ENCODE measurements at places on chromosomes 6 and 20.

GRCh38 chr6:77178821-77179220 lies 284.5 kb downstream of the HTR1B start:
- DNase-seq, result no peak

GRCh38 chr20:58755766-58756449 lies 63.3 kb downstream of the NPEPL1 start:
- no peak for DNase-seq

DNA sequence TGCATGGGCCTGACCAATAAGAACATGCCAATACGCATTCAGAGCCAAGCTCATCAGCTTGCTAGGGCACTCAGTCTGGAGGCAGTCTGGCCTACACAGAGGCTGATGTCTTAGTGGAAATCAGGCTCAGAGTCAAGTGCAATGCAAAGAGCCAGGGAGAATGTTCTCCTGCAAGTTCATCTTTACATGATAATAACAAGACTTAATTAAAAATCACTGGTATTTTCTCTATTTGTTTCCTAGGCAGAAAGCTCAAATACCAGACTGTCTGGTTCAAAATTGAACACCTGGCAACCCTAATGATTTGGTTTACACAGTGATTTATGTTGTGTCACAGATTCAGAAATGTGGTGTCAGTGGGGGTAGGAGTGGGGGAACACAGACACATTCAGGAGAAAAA lies 689.3 kb upstream of the FLRT3 start:
- DNase-seq, result no peak

DNA sequence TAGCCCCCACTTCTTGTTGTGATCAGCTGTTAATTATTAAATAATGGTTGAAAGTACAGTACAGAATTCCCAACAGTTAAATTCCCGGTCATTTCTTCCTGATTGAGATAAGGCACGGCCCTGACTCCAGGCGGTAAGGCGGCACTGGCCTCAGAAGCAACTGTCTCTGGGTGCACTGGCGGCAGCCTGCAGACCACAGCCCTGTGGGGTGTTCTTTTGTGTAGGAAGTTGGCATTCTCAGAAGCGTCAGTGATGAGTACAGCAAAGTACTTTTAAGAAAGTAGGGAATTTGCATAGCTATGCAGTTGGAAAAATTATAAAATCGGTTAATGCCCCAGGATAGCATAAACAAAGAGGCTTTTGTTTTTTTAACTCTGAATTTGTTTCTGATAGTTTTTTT lies 50.5 kb downstream of the SAMD5 start:
- no peak for DNase-seq

DNA sequence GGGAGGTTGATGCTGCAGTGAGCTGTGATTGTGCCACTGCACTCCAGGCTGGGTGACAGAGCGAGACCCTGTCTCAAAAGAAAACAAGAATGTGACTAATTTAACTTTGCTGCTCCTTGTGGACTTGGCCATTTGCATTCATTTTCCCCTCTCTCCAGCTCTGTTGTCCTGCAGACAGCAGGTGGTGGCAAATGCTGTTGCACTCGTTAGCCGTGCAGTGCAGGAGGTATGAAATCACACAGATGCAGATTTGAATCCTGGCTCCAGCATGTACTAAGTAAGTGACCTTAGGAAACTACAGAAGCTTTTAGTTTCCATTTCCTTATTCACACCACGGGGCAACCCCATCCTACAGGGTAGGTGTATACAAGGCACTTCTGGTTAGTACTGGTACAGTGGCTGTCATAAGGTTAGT lies 9.6 kb upstream of the BEND3 start:
- no peak for DNase-seq

GRCh38 chr20:14134004-14134403 lies 138.7 kb downstream of the MACROD2 start:
- DNase-seq, result no peak

- no peak for DNase-seq
Observed at GRCh38 chr20:7841291-7841970, 98.8 kb downstream of the HAO1 start.

DNA sequence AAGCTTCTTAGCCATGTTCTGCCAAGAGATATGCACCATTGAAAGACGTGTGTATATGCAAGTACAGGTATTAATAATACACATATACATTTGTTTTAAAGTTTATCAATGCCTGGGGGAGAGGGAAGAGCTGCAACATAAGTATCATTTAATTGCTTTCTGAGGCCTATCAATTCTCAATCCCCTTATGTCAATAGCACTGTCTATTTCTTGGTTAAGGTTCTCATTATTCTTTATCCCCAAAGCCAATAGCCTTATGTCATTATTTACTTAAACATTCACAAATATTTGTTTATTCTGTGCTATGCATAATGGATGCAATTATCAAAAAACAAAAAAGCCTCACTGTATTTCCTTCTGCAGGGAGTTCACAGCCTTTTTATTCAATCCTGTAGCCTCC lies 350.3 kb upstream of the KCNQ5 start:
- no peak for DNase-seq

DNA sequence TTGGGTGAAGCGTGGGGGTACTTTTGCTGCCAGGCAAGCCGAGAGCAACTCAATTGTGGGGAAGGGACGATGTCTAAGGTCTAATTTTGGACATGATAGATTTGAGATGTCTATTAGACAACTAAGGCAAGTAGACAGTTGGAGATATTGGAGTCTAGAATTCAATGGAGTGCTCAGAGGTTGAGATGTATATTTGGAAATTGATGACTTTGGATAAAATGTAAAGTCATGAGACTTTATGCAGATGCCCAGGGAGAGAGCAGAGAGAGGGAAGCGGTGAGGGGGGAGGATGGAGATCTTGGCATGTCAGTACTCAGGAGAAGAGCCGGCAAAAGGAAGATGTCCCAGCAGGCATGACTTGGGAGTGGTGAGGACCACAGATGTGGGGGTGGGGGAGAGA lies 6.9 kb downstream of the MYLK2 start:
- DNase-seq, result no peak

GRCh38 chr6:145727817-145728388 lies 7.4 kb downstream of the EPM2A start:
- no peak for DNase-seq

DNA sequence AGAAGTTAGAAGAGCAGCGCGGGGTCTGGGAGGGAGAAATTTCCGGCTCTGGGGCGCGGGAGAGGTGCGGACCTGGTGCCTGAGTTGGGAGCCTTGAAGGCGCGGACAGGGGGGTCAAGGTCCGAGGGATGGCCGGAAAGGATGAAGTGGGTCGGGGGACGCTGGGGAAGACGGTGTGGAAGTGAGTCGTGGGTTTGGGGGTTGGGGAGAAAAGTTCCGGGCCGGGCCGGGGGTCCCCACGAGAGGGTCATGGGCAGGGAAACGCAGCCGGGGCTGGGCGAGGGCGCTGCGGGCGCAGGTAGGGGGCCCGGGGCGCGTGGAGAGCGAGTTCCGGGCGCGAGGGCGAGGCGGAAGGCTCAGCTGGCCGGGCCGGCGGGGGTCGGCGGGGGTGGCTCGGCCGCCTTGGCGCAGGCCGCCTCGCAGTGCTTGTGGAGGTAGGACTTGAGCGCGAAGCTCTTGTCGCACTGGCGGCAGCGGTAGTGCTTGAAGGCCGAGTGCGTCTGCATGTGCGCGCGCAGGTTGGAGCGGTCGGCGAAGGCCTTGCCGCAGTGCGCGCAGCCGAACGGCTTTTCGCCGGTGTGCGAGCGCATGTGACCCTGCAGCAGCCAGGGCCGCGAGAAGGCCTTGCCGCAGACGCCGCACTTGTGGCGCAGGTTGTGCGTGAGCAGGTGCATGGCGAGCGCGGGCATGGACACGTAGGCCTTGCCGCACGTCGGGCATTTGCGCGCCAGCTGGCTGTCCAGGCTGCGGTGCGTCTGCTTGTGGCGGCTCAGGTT lies 10.5 kb upstream of the SRXN1 start:
- DNase-seq, result no peak

GRCh38 chr6:114169763-114170162 lies 173.1 kb downstream of the HS3ST5 start:
- no peak for DNase-seq

DNA sequence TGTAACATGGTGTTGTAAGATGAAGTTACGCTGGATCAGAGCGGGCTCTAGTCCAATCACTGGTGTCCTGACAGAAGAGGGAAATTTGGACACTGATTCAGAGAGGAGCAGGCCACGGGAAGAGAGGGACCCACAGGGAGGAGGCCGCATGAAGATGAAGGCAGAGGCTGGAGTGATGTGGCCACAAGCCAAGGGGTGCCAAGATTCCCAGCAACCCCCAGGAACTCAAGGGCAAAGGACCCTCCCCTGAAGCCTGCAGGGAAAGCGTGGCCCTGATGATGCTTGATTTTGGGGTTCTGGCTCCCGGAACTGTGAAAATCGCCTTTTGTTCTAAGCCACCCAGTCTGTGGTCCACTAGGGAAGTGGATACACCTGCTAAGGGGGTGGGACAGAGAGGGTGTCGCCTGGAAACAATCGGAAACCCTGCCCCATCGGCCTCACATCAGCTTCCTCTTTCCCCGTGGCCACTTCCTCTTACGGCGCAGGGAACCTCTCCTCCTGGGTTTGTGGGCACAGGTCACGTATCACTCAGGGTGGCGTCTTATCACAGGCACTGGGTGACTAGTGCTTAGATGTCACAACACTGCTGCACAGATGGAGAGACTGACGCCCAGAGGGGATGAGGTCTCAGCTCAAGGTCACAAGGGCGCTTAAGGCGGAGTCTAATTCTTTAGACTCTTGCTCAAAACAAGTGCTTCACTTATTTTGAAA lies 58.0 kb downstream of the SULF2 start:
- peak; percentile 63 for DNase-seq

All from stimulated activated naive CD4-positive, alpha-beta T cell treated with Interleukin-2 at 50 U/mL for 16 hours (primary cell).